Kidney (tissue), 22 donors: ENCODE measurements at places on chromosomes 16 and 17.
A peak's percentile ranks its signal among the peaks of the same experiment; 100 is the strongest.

GRCh38 chr17:45409659-45410076 is 23.0 kb downstream of the ARHGAP27 start:
- H3K4me1 ChIP-seq: peaks cover 22% of the 10 kb centered on the region
- H3K27me3 ChIP-seq: no peaks in the 10 kb centered on the region
- no peak overlapping the region for H3K27ac ChIP-seq
- peak overlapping the region; percentile 29 for H3K4me3 ChIP-seq
- no peaks in the 10 kb centered on the region for H3K36me3 ChIP-seq

GRCh38 chr17:55245986-55246385 is 18.8 kb upstream of the HLF start:
- DNase-seq: no peak
- no peak overlapping the region for H3K27ac ChIP-seq
- H3K4me3 ChIP-seq: no peak overlapping the region
- no peaks in the 10 kb centered on the region for H3K4me1 ChIP-seq

GRCh38 chr16:71479420-71479819 is 9.7 kb downstream of the ZNF19 start:
- H3K4me1 ChIP-seq: peaks cover 4% of the 10 kb centered on the region
- no peak overlapping the region for H3K4me3 ChIP-seq
- H3K27me3 ChIP-seq: no peaks in the 10 kb centered on the region
- H3K27ac ChIP-seq: no peak overlapping the region
- DNase-seq: no peak
- H3K36me3 ChIP-seq: no peaks in the 10 kb centered on the region

- no peaks in the 10 kb centered on the region for H3K4me1 ChIP-seq
- H3K36me3 ChIP-seq: peaks cover 17% of the 10 kb centered on the region
- H3K27me3 ChIP-seq: no peaks in the 10 kb centered on the region
- no peak overlapping the region for H3K4me3 ChIP-seq
Observed at GRCh38 chr16:2596747-2597559, 59.1 kb downstream of the PDPK1 start.

DNA sequence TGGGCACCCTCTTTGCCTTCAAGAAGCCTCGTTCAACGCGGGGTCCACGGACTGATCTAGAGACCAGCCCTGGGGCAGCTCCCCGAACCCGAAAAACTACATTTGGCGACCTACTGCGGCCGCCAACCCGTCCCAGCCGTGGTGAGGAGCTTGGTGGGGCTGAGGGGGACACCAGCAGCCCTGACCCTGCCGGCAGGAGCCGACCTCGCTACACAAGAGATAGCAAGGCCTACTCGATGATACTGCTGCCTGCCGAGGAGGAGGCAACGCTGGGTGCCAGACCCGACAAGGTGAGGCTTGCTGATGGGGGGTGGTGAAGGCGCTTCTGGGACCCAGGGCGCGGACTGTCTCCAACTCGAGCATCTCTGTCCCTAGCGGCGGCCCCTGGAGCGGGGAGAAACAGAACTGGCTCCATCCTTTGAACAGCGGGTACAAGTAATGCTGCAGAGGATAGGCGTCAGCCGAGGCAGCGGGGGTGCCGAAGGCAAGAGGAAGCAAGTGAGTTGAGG is 5.6 kb downstream of the ACD start:
- no peak overlapping the region for H3K27ac ChIP-seq
- no peak overlapping the region for H3K4me3 ChIP-seq
- H3K36me3 ChIP-seq: no peaks in the 10 kb centered on the region
- DNase-seq: no peak
- H3K27me3 ChIP-seq: peaks cover 16% of the 10 kb centered on the region

GRCh38 chr16:83689385-83689831 is 118.4 kb upstream of the HSBP1 start:
- no peak overlapping the region for H3K27ac ChIP-seq
- H3K27me3 ChIP-seq: no peaks in the 10 kb centered on the region
- DNase-seq: peak; percentile 9
- no peaks in the 10 kb centered on the region for H3K4me1 ChIP-seq

GRCh38 chr16:67928561-67929364 is 2.9 kb downstream of the CTRL start:
- no peaks in the 10 kb centered on the region for H3K27me3 ChIP-seq
- no peaks in the 10 kb centered on the region for H3K4me1 ChIP-seq
- H3K4me3 ChIP-seq: no peak overlapping the region
- peak; percentile 75 for DNase-seq

GRCh38 chr17:43898446-43898845 is 8.9 kb downstream of the MPP2 start:
- H3K27me3 ChIP-seq: no peaks in the 10 kb centered on the region
- H3K27ac ChIP-seq: no peak overlapping the region
- H3K36me3 ChIP-seq: no peaks in the 10 kb centered on the region
- DNase-seq: no peak
- H3K4me3 ChIP-seq: no peak overlapping the region

DNA sequence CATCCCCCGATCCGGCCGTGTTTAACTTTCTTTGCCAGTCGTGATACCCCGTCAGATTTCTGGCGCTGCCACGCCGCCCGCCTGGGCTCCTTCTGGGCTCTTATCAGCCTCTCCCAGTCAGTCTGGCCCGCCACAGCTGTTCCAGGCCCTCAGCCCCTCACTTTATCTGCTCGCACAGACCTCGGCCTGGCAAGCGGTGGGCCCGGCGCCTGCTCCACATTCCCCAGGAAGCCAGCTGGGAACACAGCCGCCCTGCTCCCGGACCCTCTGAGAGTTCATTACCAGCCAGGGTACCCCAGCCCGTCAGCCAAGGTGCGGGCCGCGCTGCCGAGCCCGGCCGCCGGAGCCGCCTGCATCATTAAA is 157.5 kb downstream of the ZNF423 start:
- no peaks in the 10 kb centered on the region for H3K27me3 ChIP-seq
- H3K4me1 ChIP-seq: peaks cover 11% of the 10 kb centered on the region
- H3K27ac ChIP-seq: no peak overlapping the region
- no peak overlapping the region for H3K4me3 ChIP-seq
- peak; percentile 58 for DNase-seq
- no peaks in the 10 kb centered on the region for H3K36me3 ChIP-seq

GRCh38 chr17:42118545-42118944 is 2.6 kb downstream of the KAT2A start:
- DNase-seq: no peak
- H3K4me3 ChIP-seq: no peak overlapping the region
- no peaks in the 10 kb centered on the region for H3K36me3 ChIP-seq
- H3K4me1 ChIP-seq: peaks cover 6% of the 10 kb centered on the region
- no peaks in the 10 kb centered on the region for H3K27me3 ChIP-seq

GRCh38 chr17:81691196-81691595 is 7.4 kb downstream of the HGS start:
- no peak overlapping the region for H3K4me3 ChIP-seq
- no peaks in the 10 kb centered on the region for H3K4me1 ChIP-seq
- no peaks in the 10 kb centered on the region for H3K27me3 ChIP-seq
- H3K36me3 ChIP-seq: peaks cover 35% of the 10 kb centered on the region
- no peak overlapping the region for H3K27ac ChIP-seq
- peak; percentile 71 for DNase-seq

- H3K27me3 ChIP-seq: no peaks in the 10 kb centered on the region
- no peak overlapping the region for H3K4me3 ChIP-seq
- no peaks in the 10 kb centered on the region for H3K36me3 ChIP-seq
- H3K27ac ChIP-seq: no peak overlapping the region
- no peaks in the 10 kb centered on the region for H3K4me1 ChIP-seq
Observed at GRCh38 chr17:50491505-50491904, 12.8 kb downstream of the RSAD1 start.

GRCh38 chr17:58327363-58328194 is 1.0 kb downstream of the TSPOAP1 start:
- no peak overlapping the region for H3K4me3 ChIP-seq
- no peak for DNase-seq
- H3K27me3 ChIP-seq: no peaks in the 10 kb centered on the region
- no peaks in the 10 kb centered on the region for H3K36me3 ChIP-seq

DNA sequence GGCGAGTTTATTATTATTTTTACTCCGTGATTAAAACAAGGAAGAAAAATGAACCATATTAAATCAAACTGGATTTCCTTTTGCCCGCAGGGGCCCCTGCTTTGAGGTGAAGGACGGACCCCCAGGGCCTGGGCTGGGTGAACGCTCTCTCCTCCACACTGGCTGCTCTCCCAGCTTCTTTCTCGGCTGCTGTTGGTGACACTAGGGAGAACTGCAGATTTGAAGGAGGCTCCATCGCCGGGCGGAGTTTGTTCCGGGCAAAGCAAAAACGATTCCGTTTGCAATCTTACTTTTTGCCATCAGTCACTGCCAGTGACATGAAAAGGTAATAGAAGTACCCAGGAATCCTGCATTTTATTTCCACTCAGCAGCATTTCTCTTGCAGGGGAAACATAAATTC is 221.6 kb upstream of the SDK2 start:
- no peak overlapping the region for H3K27ac ChIP-seq
- H3K4me3 ChIP-seq: no peak overlapping the region
- no peaks in the 10 kb centered on the region for H3K36me3 ChIP-seq
- no peaks in the 10 kb centered on the region for H3K27me3 ChIP-seq

- H3K4me3 ChIP-seq: no peak overlapping the region
- H3K27me3 ChIP-seq: no peaks in the 10 kb centered on the region
- H3K36me3 ChIP-seq: no peaks in the 10 kb centered on the region
- H3K27ac ChIP-seq: no peak overlapping the region
- H3K4me1 ChIP-seq: no peaks in the 10 kb centered on the region
Observed at GRCh38 chr17:65892912-65893377, 299.0 kb downstream of the CEP112 start.

DNA sequence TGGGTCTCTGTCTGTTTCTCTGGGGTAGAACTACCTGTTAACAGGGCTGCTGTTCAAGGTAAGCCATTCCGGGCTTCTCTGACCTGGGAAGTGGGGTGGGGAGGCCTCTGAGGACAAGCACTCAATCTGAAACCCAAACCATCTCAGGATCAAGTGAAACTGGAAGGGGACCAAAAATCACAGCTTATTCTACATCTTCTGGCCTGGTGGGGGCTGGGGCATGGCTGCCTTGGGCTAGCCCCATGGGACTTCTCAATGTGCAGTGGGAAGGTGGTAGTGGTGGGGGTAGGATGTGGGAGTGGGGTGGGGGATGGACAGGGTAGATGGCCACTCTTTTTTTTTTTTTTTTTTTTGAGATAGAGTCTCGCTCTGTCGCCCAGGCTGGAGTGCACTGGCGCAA is 5.5 kb downstream of the FLOT2 start:
- peak overlapping the region; percentile 71 for H3K27ac ChIP-seq
- H3K36me3 ChIP-seq: no peaks in the 10 kb centered on the region
- H3K4me3 ChIP-seq: no peak overlapping the region

DNA sequence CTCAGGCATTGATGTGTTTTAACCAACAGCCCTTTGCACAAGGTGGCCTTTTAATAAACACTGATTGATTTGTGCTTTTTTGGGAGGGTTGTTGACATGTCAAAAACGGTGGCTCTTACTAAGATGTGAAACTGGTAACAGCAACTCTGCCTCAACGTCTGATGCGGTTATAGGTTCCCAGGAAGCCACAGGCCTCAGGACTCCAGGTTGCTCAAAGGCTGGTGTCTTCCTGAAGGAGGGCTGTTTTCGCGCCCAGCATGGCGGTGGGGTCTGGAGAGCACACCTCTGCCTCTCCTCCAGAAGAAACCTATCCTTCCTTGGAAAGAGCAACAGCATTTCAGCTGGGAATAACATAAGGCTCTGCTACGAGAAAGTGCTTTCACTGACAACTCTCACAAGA is 187.5 kb downstream of the IRF8 start:
- no peak overlapping the region for H3K27ac ChIP-seq
- no peaks in the 10 kb centered on the region for H3K4me1 ChIP-seq
- H3K27me3 ChIP-seq: no peaks in the 10 kb centered on the region
- DNase-seq: peak; percentile 18
- H3K4me3 ChIP-seq: no peak overlapping the region

- H3K27me3 ChIP-seq: no peaks in the 10 kb centered on the region
- H3K27ac ChIP-seq: no peak overlapping the region
- H3K36me3 ChIP-seq: peaks cover 3% of the 10 kb centered on the region
- H3K4me1 ChIP-seq: no peaks in the 10 kb centered on the region
- H3K4me3 ChIP-seq: no peak overlapping the region
Observed at GRCh38 chr17:17994271-17995069, 21.8 kb downstream of the DRC3 start.

DNA sequence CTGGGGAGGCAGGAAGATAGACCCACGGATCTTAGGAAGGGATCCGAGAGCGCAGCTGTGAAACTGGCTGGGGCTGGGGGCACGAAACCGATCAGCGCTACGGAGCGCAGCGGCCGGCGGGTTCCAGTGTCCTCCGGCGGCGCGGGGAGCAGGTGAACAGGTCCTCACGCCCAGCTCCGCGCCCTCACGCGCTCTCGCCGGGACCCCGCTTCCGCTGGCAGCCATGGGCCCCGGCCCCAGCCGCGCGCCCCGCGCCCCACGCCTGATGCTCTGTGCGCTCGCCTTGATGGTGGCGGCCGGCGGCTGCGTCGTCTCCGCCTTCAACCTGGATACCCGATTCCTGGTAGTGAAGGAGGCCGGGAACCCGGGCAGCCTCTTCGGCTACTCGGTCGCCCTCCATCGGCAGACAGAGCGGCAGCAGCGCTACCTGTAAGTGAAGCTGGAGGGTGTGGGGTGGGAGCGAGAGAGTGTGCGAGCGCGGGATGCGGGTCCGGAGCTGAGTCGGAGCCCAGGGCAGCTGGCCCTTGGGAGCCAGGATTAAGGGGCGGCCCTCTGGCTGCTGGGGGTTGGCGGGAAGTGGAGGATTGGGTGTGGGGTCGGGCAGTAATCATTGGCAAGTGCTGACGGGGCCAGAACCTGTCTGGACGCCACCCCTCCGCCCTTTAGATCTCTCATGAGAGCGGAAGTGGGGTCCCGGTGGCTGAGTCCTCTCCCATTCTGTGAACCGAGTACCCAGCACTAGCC is 479 bp downstream of the ITGA3 start:
- peaks cover 53% of the 10 kb centered on the region for H3K4me1 ChIP-seq
- H3K4me3 ChIP-seq: peak overlapping the region; percentile 59
- peak overlapping the region; percentile 91 for H3K27ac ChIP-seq
- H3K27me3 ChIP-seq: no peaks in the 10 kb centered on the region
- no peaks in the 10 kb centered on the region for H3K36me3 ChIP-seq

DNA sequence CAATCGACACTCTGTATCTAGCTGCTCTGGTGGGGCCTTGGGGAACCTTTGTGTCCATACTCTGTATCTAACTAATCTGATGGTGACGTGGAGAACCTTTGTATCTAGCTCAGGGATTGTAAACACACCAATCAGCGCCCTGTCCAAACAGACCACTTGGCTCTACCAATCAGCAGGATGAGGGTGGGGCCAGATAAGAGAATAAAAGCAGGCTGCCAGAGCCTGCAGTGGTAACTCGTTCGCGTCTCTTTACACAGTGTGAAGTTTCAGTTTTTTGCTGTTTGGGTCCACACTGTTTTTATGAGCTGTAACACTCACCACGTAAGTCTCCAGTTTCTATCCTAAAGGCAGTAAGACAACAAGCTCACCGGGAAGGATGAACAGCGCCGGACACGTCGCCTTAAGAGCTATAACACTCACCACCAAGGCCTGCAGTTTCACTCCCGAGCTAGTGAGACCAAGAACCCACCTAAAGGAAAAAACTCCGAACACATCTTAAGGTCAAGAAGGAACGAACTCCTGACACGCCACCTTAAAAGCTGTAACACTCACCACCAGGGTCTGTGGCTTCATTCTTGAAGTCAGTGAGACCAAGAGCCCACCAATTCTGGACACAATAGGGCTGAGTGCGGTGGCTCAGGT is 64.6 kb downstream of the KPNA2 start:
- peaks cover 7% of the 10 kb centered on the region for H3K4me1 ChIP-seq
- DNase-seq: no peak
- H3K27ac ChIP-seq: no peak overlapping the region

- no peaks in the 10 kb centered on the region for H3K36me3 ChIP-seq
- DNase-seq: no peak
- no peak overlapping the region for H3K27ac ChIP-seq
Observed at GRCh38 chr17:9181640-9182039, 160.3 kb downstream of the NTN1 start.
